ENCODE measurements at places on chromosomes 16 and 17. TPM values are rescaled to one million over a fixed set of nuclear protein-coding genes. Genes with fewer than 3 reads are reported as not detected.
A peak's percentile ranks its signal among the peaks of the same experiment; 100 is the strongest.

- no peaks in the 10 kb centered on the region for H3K27me3 ChIP-seq
- peak overlapping the region; percentile 97 for H3K27ac ChIP-seq
- H3K4me1 ChIP-seq, result peaks cover 28% of the 10 kb centered on the region
- H3K36me3 ChIP-seq, result peaks cover 14% of the 10 kb centered on the region
Measured at GRCh38 chr16:71895679-71896365, 491 bp downstream of the IST1 start.

Gene CD79B
- 21.7 TPM for total RNA-seq

- no peak for DNase-seq
- peaks cover 28% of the 10 kb centered on the region for H3K36me3 ChIP-seq
- H3K4me1 ChIP-seq, result peaks cover 16% of the 10 kb centered on the region
Measured at GRCh38 chr16:794091-794822, 5.8 kb downstream of the CHTF18 start.

- H3K36me3 ChIP-seq, result no peaks in the 10 kb centered on the region
- no peak overlapping the region for H3K27ac ChIP-seq
- no peaks in the 10 kb centered on the region for H3K4me1 ChIP-seq
Measured at GRCh38 chr16:73020409-73020884, 27.5 kb downstream of the ZFHX3 start.

DNA sequence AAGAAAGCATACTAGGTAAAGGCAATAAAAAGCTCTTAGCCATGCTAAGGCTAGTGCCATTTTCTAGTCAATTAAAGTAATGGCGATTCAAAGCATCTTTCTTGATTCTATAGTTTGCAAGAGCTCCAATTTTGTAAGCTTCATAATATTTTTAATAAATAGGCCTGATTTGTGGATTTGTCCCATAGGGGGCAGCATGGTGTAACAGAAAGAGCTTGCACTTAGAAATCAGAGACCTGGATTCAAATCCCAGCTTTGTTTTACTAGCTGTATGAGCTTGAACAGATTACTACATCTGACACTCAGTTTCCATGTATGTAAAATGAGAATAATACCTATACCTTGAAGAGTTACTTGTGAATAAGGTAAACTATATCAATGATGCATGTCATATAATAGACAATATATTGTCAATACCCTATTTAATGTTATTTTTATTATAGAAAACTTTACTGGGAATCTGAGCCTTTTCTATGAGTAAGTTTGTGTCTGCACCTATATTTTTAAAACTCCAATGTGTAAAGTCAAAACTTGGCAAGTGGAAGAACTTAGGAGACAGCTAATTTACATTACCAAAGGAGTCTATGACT lies 93.6 kb upstream of the NOG start:
- H3K4me1 ChIP-seq, result no peaks in the 10 kb centered on the region
- no peaks in the 10 kb centered on the region for H3K36me3 ChIP-seq
- H3K27me3 ChIP-seq, result peaks cover 11% of the 10 kb centered on the region

Gene DRC3
- 0.95 TPM for total RNA-seq

GRCh38 chr17:39738568-39738901 lies 797 bp downstream of the GRB7 start:
- H3K27me3 ChIP-seq, result peaks cover 22% of the 10 kb centered on the region
- peak overlapping the region; percentile 61 for H3K4me3 ChIP-seq
- H3K4me1 ChIP-seq, result peaks cover 31% of the 10 kb centered on the region

- peaks cover 49% of the 10 kb centered on the region for H3K36me3 ChIP-seq
- H3K27me3 ChIP-seq, result no peaks in the 10 kb centered on the region
- H3K4me3 ChIP-seq, result peak overlapping the region; percentile 1
- peaks cover 29% of the 10 kb centered on the region for H3K4me1 ChIP-seq
- peak overlapping the region; percentile 77 for H3K27ac ChIP-seq
Measured at GRCh38 chr17:67137860-67138259, 93.5 kb downstream of the CACNG1 start.

Gene FAM234A
- total RNA-seq, result 11.8 TPM

DNA sequence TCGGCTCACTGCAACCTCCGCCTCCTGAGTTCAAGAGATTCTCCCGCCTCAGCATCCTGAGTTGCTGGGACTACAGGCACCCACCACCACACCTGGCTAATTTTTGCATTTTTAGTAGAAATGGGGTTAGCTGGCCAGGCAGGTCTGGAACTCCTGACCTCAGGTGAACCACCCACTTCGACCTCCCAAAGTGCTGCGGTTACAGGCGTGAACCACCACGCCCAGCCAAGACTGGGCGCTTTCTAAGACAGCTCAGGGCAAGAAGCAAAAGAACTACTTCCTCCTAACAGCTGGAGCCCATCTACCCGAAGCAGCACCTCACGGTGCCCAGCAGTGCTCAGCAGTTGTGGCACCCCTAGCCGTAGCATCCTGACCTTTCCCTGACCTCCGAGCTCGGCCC lies 109.4 kb downstream of the ZNF423 start:
- H3K27me3 ChIP-seq, result no peaks in the 10 kb centered on the region
- no peaks in the 10 kb centered on the region for H3K36me3 ChIP-seq
- no peak overlapping the region for H3K4me3 ChIP-seq
- no peak overlapping the region for H3K27ac ChIP-seq
- no peak for DNase-seq

DNA sequence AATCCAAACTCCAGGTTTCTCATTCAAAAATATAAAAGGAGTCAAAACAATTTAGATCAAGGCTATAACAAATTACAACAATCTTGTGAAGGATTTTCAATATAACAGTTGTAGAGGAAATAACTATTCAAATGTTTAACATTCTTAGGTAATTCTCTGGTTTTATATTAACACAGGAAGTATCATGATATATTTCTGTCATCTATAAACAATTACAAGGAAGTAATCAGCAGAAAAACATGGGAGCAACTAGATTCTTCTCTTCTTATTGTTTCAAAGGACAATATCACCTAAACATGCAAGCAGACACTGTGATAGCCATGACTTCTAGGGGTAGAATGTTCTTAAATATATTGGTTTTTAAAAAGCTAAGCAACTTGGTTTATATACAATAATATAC lies 49.9 kb downstream of the FBXL20 start:
- no peak overlapping the region for H3K27ac ChIP-seq
- no peak for DNase-seq
- no peaks in the 10 kb centered on the region for H3K27me3 ChIP-seq
- H3K36me3 ChIP-seq, result no peaks in the 10 kb centered on the region
- no peak overlapping the region for H3K4me3 ChIP-seq
- H3K4me1 ChIP-seq, result no peaks in the 10 kb centered on the region

Gene TUBG2
- 8.0 TPM for total RNA-seq

DNA sequence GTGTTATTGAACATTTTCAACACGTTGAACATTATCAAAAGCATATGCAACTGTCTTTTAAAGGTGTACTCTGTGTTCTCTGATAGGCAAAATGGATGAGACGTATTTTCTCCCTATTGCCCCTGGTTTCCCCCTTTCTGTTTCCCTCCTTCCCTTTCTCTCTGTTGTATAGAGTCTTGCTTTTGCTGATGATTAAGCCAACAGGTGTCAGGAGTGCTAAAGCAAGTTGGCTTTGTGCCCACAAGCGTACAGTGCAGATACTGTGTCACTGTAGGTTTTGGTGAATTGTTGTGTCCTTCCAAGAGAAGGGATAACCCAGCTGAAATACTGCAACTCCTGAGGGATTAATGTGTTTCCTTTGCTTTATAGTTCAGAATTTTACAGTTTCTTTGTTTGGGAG lies 74.4 kb downstream of the COX10 start:
- H3K4me1 ChIP-seq, result no peaks in the 10 kb centered on the region
- no peak overlapping the region for H3K4me3 ChIP-seq
- H3K27me3 ChIP-seq, result no peaks in the 10 kb centered on the region
- no peak for DNase-seq

GRCh38 chr17:79952265-79952877 lies 83.3 kb downstream of the TBC1D16 start:
- no peaks in the 10 kb centered on the region for H3K4me1 ChIP-seq
- no peak overlapping the region for H3K4me3 ChIP-seq
- H3K27me3 ChIP-seq, result peaks cover 2% of the 10 kb centered on the region
- DNase-seq, result no peak
